Muscle of back (tissue), 13 donors: ENCODE measurements at places on chromosomes 5 and 9.

- DNase-seq, result no peak
Measured at GRCh38 chr5:179417696-179418095, 72.4 kb upstream of the ADAMTS2 start.

DNA sequence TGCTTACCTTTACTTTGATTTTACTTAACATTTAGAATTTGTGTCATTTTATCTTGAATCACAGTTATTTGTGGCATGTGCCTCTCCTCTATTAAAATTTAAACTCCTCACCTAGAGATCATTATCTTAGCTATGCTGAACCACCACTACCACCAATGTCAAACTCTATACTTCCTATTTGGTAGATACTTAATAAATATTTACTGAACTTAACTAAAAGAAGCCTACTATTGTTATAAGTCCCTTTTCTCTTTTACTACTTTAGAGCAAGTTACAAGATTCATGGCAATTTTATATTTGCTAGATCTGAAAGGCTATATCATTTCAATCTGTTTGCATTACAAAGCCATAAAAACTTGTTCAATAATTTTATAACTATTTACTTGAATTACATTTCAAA is 273.3 kb upstream of the CCNH start:
- no peak for DNase-seq

DNA sequence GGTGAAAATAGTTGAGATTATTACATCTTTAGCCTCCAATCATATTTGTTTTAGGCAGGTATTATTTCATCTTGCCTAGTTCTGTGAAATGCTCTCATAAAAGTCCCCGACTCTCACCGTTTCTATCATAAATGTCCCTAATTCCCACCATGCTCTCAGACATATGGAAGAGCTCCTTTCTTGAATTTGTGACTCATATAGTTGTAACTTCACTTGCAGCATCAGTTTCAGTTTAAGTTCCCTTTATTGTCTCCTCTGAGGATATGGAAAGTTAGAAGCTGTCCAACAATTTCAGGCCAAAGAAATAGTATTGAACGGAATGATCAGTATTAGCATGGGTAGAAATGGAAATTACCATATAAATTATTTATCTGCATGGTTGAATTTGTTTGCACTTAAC is 187.5 kb upstream of the NR4A3 start:
- peak; percentile 57 for DNase-seq

GRCh38 chr5:11064763-11065450 is 303.9 kb upstream of the DAP start:
- DNase-seq, result no peak

GRCh38 chr5:6914347-6914746 is 201.1 kb downstream of the TENT4A start:
- no peak for DNase-seq

- DNase-seq, result peak; percentile 89
Measured at GRCh38 chr5:57298295-57298984, 124.6 kb downstream of the GPBP1 start.

DNA sequence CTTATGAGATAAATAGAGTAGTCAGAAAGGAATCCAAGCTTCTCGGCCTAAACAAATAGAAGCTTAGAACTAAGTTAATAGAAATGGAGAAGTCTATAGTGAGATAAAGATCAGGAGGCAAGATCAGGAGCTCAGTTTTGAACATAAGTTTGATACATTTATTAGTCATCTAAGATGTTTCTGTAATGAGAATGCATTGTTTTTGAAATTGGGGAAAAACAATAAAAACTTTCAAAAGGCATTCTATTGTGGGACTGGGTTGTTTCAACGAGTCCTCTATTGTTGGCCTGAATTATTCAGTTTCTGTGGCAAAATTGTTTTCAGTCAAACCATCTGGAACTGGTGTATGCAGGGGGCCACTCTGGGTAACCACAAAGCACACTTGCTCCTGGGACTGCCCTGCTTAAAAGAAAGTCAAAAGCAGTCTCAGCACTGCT is 181.0 kb upstream of the CLINT1 start:
- no peak for DNase-seq

- no peak for DNase-seq
Measured at GRCh38 chr5:14148483-14148882, 5.3 kb downstream of the TRIO start.

- DNase-seq, result no peak
Measured at GRCh38 chr5:67686746-67687145, 490.1 kb upstream of the CD180 start.

DNA sequence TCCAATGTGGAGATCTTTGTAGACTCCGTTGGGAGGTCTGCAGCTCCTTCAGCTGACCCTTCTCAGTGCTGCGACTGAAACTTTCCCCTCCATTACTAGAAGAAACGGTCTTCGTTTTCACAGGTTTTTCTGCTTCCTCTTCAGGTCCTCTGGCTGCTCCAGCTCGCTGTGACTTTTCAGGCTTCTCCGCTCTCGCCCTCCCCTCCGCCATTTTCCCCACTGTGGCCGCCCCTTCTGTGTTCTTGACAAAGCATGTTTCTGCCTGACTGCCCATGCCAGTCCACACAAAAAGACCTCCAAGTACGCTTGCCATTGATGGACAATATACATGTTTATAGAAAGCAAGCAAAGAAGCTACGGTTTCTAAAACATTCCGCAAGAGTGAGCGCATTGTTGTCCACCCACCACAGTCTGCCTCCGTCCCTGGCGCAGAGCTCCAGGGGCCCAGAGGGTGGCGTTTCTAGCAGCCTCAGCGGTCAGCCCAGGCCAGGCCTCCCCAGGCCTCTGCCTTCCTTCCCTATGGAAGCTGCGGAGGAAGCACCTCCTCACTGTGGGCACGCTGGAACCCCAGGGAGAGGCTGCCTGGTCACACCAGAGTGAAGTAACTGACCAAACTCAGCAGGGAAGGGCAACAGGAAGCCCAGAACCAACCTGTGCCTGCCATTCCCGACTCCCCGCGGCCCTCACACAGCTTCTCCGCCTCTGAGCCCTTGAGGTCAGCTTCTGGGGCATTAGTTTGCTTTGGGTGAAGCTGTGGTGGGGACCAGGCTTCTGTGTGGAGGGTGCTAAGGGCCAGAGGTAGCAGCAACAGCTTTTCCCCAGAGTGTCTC is 19.9 kb upstream of the S1PR3 start:
- DNase-seq, result no peak

DNA sequence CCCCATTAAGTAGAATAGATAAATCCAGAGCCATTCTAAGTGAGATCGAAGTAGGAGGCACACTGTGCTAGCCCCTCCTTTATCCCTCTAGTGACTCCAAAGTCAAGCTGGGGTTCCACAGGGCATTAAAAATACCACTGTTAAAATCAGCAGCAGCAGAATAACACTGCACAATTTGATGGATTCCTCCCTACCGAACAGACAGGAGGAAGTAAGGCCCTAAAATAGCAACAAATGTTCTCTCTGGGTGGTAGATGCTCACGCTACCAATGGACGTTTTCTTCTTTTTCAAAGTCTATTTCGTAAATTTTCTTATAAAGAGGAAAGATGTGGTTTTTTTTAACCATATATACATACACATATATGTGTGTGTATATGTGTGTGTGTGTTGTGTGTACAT is 54.4 kb downstream of the FBXW11 start:
- no peak for DNase-seq

DNA sequence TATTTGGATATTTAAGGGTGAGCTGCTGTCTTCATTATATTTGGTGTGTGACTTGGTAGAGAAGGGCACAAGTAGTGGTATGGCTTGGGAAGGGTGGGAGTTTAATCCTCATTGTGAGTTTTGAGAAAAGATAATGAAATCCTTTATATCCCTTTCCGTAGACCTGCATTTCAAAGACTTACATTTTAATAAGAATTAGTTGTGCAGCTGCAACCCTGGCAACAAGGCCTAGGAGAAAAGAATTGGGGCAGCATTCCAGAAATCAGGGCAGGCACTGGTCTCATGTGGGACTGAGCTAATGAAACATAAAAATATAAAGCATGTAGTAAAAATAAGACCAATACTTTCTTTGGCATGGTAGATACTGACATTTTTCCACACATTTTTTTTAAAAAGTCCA is 60.5 kb downstream of the CDC42SE2 start:
- DNase-seq, result peak; percentile 82

- DNase-seq, result no peak
Measured at GRCh38 chr5:103724271-103724670, 161.7 kb upstream of the NUDT12 start.

GRCh38 chr5:146962801-146963355 is 84.3 kb upstream of the PPP2R2B start:
- DNase-seq, result no peak

- peak; percentile 53 for DNase-seq
Measured at GRCh38 chr9:5586391-5586802, 42.5 kb upstream of the RIC1 start.

DNA sequence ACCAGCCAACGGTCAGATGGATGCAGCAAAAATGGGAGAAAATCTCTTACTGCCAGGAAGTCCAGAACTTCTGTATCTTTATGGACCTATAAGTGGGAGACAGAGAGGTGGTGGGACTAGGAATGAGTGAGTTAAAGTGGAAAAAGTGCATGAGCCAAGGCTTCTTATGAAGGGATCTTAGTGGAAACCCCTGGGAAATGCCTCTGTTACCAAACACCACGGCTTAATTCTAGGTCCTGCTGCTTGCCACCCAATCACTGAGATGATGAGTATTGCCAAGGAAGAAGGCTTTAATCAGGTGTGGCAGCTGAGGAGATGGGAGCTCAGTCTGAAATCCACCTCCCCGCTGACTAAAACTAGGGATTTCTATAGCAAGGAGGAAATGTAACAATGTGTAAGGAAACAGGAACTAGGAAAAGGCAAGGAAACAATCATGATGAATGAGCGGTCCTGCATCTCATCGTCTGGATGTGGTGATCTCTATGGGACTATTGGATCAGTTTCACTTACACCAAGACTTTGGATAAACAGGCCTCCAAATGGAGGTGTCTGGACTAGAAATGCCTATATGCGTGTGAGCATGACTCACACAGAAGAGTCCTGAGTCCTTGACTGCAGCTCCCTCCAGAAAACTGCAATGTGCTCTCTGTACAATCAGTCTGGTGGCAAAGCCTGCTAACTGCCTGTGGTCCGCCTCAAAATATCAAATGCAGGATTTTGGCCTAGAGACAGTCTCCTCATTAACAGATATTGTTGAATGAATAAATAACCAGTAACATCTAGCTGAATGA is 98.2 kb upstream of the PRR16 start:
- DNase-seq, result no peak

- DNase-seq, result no peak
Measured at GRCh38 chr5:141369994-141370848, at the start of gene PCDHGB3. Gene PCDHGB3 (plus strand): TSS chr5:141370242. CDS start chr5:141370395, 153 bp downstream.

GRCh38 chr5:34867660-34868059 is 28.7 kb downstream of the TTC23L start:
- DNase-seq, result no peak

- no peak for DNase-seq
Measured at GRCh38 chr9:83445703-83446265, 92.4 kb downstream of the FRMD3 start.

DNA sequence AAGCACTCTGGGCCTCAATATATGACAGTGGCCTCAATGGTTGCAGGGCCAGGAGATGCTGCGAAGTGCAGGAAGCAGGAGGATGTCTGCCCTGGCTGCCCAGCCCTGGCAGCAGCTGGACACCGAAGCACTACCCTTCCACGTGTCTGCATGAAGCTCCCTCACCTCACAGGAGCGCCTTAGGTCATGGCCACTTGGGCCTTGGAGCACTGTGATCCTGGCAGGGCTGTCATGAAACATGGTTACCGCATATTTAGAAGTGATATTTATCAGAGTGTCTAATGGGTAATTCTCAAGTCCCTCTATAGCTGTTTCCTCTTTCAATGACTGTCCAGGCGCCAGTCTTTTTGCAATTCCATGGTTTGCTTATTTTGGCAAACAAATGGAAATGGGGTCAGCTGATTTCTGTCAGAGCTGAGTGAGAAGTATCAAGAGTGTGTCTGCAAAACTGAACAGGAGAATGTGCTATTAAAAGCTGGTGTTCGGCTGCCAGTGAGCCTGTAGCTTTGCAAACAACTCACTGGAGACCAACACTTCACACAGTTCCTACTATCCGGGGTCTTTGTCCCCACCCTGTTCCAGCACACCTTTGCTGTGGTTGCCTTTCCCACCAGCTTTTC is 285.9 kb downstream of the KIF4B start:
- DNase-seq, result no peak

DNA sequence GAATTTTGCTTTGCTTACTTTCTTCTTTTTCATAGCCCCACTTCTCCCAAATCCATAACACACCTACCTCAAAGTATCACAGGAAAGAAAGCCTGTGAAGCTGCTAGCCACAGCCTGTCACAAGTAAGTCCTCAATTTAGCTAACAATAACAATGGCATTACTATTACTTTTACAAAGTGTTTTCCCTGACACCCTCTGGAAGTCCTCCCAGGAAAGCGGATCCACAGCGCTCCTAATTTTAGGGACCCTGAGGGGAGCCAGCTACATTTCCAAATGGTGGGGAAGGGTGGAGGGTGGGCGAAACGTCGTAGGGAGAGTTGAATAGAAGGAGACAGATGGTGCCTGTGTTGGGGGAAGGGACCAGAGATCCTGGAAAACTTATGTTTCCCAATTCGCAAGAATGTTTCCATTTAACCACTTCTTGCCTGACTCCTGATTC is 523 bp upstream of the WWC1 start:
- no peak for DNase-seq

GRCh38 chr9:127506814-127507750 is 55.8 kb downstream of the LRSAM1 start:
- no peak for DNase-seq

DNA sequence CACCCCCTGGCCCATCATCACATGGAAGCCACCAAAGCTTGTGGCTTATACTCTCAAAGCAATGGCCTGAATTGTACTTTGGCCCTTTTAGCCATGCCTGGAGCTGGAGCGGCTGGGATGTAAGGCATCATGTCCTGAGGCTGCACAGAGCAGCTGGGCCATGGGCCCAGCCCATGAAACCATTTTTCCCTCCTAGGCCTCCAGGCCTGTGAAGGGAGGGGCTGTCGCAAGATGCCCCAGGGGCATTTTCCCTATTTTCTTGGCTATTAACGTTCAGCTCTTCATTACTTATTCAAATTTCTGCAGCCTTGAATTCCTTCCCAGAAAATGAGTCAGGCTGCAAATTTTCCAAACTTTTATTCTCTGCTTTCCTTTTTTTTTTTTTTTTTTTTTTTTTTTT is 27.7 kb downstream of the FST start:
- DNase-seq, result no peak

DNA sequence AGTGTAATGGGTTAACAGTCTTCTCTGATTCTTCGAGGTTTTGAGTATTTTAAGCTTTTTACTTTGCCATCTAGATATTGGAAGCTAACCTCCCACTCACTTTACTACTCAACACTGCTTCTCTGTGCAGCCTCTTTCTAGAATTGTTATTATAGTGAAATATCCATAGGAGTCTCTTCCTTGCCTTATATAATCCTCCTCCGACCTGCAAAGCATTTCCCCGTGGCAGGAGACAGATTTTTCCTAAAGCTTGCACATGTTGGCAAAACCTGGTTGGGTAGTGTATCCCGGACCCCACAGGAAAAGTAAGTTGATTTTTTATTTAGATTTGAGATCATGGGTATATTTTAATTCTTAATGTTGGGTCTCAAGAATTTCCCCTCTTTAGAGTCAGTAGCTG is 249.1 kb downstream of the CD180 start:
- no peak for DNase-seq

DNA sequence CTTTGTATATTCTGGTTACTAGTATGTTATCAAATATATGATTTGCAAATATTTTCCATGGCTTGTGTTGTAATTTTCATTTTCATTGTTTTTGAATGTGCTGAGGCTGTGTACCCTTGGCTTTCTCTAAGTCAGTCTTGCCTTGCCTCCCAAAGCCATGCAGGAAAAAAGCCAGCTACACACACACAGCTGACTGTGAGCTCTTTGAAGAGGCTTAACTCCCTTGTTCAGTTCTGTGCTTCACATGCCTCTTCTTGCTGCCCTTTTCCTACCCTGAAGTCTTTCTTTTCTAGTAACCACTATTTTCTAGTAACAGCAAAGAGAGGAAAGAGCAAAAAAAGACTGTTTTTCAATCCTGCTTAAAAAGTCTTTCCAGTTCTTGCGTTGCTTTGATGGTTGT is 53.9 kb downstream of the KCNN2 start:
- no peak for DNase-seq
